Amniotic epithelial cell (primary cell): ENCODE measurements at places on chromosomes 13 and 19.
A peak's percentile ranks its signal among the peaks of the same experiment; 100 is the strongest.

GRCh38 chr19:535017-535835, 3.7 kb downstream of the CDC34 start:
- no peak for DNase-seq

DNA sequence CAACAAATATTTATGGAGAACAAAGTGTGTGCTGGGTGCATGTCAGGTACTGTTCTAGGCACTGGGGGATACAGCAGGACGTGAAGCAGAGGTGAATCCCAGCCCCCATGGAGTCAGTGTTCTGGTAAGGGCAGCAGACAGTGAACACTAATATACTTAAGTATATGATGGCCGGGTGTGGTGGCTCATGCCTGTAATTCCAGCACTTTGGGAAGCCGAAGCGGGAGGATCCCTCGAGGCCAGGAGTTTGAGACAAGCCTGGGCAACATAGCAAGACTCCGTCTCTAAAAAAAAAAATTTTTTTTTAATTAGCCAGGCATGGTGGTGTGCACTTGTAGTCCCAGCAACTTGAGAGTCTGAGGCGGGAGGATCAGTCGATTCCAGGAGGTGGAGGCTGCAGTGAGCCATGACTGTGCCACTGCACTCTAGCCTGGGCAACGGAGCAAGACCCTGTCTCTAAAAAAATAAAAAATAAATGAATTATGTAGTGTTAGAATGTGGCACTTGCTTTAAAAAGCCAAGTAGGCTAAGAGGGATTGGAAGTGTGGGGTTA, 22.6 kb downstream of the CHST8 start:
- no peak for DNase-seq

DNA sequence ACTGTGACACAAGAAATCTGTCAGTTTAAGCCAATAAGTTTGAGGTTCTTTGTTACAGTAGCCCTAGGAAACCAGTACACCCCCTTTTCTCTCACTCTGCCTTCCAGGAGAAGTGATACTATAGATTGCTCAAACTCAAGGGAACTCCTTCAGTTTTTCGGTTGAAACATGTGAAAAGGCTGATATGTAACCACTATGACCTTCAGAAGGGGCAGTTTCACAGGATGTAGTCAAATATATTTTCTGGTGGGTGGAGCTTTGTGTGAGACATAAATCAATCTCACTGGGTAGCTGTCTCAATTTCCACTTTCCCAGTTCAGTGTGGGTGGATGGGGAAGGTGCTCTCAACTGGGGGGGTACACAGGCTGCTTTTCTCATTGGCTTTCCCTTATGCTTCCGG, 41.7 kb downstream of the HTR2A start:
- DNase-seq = no peak

DNA sequence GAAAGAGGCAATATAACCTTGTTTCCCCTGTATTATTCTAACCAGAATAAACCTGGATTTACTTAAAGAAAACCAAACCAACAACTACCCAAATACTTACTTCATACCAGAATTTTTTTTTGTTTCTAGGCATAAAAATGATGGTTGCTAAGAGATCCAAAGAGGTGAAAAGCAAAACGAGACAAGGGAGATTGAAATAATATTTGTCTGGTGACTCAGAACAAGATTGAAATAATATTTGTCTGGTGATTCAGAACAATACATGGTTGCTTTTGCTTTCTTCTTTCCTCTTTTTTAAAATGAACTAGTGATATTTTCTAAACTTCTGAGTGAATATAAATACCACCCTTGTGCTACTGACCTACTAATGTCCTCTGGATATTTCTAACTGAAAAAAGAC, 592.9 kb downstream of the KCTD12 start:
- DNase-seq = peak; percentile 66

GRCh38 chr19:39254531-39255345, 6.1 kb upstream of the IFNL4 start:
- no peak for DNase-seq

DNA sequence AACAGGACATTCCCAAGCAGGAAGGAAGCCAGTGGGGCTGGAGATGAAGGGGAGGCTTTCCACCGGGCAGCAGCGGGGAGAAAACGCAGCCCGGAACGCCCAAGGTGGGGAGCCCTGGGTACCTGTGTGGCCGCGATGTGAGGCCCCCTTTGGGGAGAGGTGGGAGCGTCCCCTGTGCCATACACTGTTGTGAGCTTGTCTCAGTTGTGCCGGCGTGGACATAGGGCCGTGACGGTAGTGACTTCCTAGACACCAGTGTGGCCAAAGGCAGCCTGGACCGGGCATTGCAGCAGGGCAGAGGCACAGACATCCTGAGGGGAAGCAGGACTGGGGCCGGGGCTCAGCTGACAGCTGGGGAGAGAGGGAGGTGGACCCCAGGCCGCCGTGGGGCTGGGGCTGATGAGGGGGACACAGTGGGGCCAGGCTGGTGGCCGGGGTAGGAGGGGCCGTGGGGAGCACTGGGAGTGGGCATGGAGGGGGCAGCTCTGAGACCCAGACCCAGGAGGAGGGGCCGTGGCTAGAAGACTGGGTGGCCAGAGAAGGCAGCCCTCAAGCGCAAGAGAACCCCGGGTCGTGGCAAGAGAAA, 38.5 kb upstream of the TFDP1 start:
- no peak for DNase-seq

GRCh38 chr19:16397791-16398529, 73.3 kb downstream of the KLF2 start:
- no peak for DNase-seq
